ENCODE measurements at places on chromosomes 7 and 10. TPM values are rescaled to one million over a fixed set of nuclear protein-coding genes. Genes with fewer than 3 reads are reported as not detected.

Gene MYH16
- not detected for total RNA-seq

Gene PCLO
- total RNA-seq: 2.1 TPM

Gene NME8
- total RNA-seq: not detected

Gene MYO3A
- total RNA-seq: 0.88 TPM

Gene FBXL13
- total RNA-seq: 0.37 TPM

Gene OR2F1
- not detected for total RNA-seq

Gene GSDME
- total RNA-seq: 3.0 TPM

Gene TMEM178B
- total RNA-seq: 2.8 TPM

Gene ORAI2
- total RNA-seq: 37.0 TPM

Gene EPDR1
- total RNA-seq: 24.6 TPM

Gene PRPS1L1
- not detected for total RNA-seq

Gene TACC2
- 0.55 TPM for total RNA-seq

Gene TNS3
- total RNA-seq: 0.04 TPM

Gene LEP
- total RNA-seq: not detected

Gene MAT1A
- not detected for total RNA-seq

Gene MOGAT3
- total RNA-seq: not detected

Gene PITX3
- not detected for total RNA-seq

Gene SFTPA1
- not detected for total RNA-seq

Gene WEE2
- not detected for total RNA-seq

Gene GBX1
- total RNA-seq: not detected

Gene ZNF804B
- not detected for total RNA-seq

Gene ZNF736
- 3.2 TPM for total RNA-seq

Gene LMTK2
- total RNA-seq: 20.6 TPM

Gene CRYGN
- 0.13 TPM for total RNA-seq

Gene PCDH15
- not detected for total RNA-seq

Gene SPDYE2B
- total RNA-seq: not detected

Gene LIPJ
- total RNA-seq: not detected

Gene STEAP1B
- total RNA-seq: 49.9 TPM

Gene HABP2
- total RNA-seq: not detected

Gene ASB13
- total RNA-seq: 11.9 TPM
